ENCODE measurements at places on chromosomes 13 and 19.

- H3K27me3 ChIP-seq: no peaks in the 10 kb centered on the region
- H3K4me3 ChIP-seq: no peak overlapping the region
- no peaks in the 10 kb centered on the region for H3K36me3 ChIP-seq
- no peaks in the 10 kb centered on the region for H3K4me1 ChIP-seq
Observed at GRCh38 chr13:20359335-20359734, 127.2 kb upstream of the GJB6 start.

DNA sequence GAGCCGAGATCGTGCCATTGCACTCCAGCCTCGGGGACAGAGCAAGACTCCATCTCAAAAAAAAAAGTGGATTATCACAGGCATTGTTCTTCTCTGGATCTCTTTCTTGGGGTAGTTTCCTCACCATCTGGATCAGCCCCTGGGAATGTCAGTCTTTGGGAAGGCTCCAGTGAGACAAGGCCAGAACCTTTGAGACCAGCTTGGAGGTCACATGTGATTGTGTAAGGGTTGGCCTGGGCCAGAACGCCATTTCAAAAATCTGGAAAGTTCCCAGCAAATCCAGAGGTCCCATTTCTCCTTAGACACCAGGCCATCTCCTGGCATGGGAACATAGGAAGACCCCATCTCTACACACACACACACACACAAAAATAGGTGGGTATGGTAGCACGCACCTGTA is 14.2 kb upstream of the ANGPTL8 start:
- H3K36me3 ChIP-seq: no peaks in the 10 kb centered on the region
- no peaks in the 10 kb centered on the region for H3K27me3 ChIP-seq
- H3K27ac ChIP-seq: no peak overlapping the region
- no peaks in the 10 kb centered on the region for H3K4me1 ChIP-seq

DNA sequence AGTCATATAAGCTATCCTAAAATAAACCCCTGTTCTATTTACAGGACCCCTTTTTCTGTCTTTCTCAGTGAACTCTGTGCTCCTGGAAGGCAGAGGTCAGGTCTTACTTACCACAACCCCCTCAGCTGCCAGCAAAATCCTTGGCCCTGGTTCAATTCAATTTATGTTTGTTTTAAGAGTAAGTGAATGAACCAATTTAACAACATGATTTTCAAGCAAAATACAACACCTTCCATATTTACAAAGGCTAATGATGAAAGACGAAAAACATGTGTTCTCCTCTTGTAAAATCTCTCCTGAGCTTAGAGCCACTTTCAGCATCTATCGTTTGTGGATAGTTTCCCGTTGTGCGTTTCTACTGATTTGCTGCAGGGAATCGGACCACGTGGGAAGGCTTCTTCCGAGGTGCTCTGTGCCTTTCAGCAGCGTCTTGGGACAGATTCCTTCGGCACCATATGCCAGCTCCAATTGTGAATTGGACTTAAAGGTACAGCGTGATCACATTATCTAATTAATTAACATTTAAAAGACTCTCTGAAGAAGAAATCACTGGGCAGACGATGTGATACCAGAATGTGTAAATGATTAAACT is 411.7 kb downstream of the IRS2 start:
- H3K36me3 ChIP-seq: no peaks in the 10 kb centered on the region
- H3K27ac ChIP-seq: no peak overlapping the region
- no peaks in the 10 kb centered on the region for H3K27me3 ChIP-seq
- no peak overlapping the region for H3K4me3 ChIP-seq

- no peaks in the 10 kb centered on the region for H3K4me1 ChIP-seq
- H3K36me3 ChIP-seq: no peaks in the 10 kb centered on the region
- H3K27ac ChIP-seq: no peak overlapping the region
- H3K4me3 ChIP-seq: no peak overlapping the region
- DNase-seq: no peak
Observed at GRCh38 chr19:13803038-13803437, 7.8 kb downstream of the ZSWIM4 start.

GRCh38 chr19:5850743-5851293 is 431 bp downstream of the FUT3 start:
- no peak for DNase-seq
- H3K27me3 ChIP-seq: no peaks in the 10 kb centered on the region
- H3K4me1 ChIP-seq: no peaks in the 10 kb centered on the region
- H3K36me3 ChIP-seq: no peaks in the 10 kb centered on the region
- H3K27ac ChIP-seq: no peak overlapping the region
- H3K4me3 ChIP-seq: no peak overlapping the region

GRCh38 chr13:105509981-105510762 is 1025.3 kb downstream of the EFNB2 start:
- no peaks in the 10 kb centered on the region for H3K27me3 ChIP-seq
- H3K36me3 ChIP-seq: no peaks in the 10 kb centered on the region
- no peak overlapping the region for H3K27ac ChIP-seq
- no peak for DNase-seq
- H3K4me3 ChIP-seq: no peak overlapping the region
- no peaks in the 10 kb centered on the region for H3K4me1 ChIP-seq

GRCh38 chr13:74003374-74003773 is 130.8 kb downstream of the KLF12 start:
- no peak overlapping the region for H3K27ac ChIP-seq
- no peaks in the 10 kb centered on the region for H3K36me3 ChIP-seq
- H3K27me3 ChIP-seq: no peaks in the 10 kb centered on the region
- no peak for DNase-seq
- peaks cover 28% of the 10 kb centered on the region for H3K4me1 ChIP-seq
